ENCODE measurements at places on chromosomes 1 and 21.

DNA sequence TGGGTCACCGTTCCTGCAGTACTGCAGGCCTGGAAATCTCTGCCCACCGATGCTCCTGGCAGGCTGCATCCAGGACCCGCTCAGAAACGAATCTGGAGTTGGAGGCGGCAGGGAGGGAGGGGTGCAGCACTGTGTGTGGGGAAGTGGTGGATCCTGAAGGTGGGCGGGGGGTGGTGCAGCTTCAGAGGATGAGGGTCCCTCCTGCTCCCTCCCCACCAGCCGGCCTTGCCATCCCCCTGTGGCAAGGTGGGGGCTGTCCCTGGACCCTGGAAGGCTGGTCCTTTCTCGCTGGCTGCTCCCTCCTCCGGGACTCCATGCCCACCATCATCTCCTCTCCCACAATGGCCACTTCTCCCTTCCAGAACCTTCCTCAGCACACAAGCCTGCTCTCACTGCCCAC lies 60.4 kb downstream of the B3GALT5 start:
- no peak for DNase-seq

GRCh38 chr1:171935664-171936063 lies 94.4 kb downstream of the DNM3 start:
- DNase-seq: no peak

DNA sequence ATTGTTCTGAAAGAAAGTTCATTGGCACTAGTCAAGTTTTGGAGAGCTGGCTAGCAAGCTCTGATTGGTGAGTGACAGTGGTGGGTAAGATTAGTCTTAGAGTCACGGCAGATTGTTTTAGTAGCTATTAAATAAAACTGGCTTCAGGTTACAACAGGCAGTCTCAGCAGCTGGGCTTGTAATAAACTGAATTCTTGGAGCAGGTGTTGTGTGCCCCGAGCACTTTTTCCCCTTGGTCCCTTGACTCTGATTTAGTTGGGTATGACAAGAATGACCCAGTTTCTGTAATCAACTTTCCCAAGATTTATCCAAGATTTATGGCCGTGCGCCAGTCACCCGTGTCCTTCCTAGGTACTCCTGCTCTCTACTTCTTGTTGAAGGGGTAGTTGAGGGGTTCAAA lies 40.2 kb downstream of the TBCE start:
- DNase-seq: no peak

DNA sequence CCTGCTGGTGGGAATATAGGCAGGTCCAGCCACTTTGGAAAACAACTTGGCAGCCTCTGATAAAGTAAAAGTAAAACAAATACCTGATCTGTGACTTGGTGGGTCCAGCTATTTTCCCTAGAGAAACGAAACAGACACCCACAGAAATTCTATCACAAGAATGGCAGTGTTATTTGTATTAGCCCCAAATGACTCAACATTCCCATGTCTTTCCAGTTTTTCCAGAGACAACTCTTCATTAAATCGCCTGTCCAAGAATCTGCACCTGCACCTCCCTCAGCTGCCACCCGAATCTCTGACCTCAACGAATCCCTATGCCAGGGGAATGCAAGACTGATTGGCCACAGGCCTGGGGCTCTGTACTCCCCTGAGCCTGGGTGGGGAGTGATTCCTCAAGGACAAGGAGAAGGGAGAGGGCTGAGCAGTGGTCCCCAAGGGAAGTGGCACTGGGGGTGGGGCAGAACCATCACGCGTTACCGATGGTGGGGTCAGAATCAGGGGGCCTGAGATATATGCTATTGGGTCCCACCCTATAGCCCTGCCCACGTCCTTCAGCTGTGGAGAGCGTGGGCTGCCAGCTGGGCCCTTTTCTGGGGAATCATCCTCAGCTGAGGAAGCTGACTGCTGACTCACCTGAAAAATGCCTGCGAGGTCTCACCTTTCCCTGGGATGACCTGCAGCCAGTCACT lies 553.0 kb downstream of the PTPRU start:
- DNase-seq: no peak

DNA sequence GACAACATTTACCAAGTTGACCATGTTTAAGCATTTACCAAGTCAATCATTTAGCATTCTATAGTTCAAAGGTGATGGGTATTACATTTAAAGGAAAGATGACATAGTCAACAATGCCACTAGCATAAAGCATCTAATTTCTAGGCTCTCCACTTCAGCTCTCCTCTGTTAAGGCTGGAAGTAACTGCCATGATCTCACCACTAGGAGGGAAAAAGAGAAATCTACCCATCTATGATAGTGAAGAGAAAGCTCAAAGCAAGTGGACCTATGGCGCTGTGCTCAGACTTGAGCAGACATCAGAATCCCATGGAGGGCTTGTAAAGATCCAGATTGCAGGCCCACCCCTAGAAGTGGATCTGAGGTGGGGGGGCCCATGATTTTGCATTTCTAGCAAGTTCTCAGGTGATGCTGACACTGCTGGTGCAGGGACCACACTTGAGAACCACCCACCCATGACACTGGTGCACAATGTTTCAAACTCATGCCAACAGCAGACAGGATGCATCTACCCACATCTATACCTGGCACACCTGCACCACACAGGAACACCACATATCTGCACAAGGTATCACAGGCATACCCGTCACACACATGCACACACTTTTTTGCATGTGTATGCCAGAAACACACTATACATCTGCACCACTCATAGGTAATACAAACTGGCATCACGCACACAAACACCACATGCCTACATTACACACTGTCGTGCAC lies 392.9 kb upstream of the RUNX1 start:
- DNase-seq: no peak

- no peak for DNase-seq
These were observed 235.2 kb downstream of the FGGY start for GRCh38 chr1:59532102-59532501.

GRCh38 chr21:15992171-15992570 lies 262.4 kb downstream of the USP25 start:
- DNase-seq: no peak

DNA sequence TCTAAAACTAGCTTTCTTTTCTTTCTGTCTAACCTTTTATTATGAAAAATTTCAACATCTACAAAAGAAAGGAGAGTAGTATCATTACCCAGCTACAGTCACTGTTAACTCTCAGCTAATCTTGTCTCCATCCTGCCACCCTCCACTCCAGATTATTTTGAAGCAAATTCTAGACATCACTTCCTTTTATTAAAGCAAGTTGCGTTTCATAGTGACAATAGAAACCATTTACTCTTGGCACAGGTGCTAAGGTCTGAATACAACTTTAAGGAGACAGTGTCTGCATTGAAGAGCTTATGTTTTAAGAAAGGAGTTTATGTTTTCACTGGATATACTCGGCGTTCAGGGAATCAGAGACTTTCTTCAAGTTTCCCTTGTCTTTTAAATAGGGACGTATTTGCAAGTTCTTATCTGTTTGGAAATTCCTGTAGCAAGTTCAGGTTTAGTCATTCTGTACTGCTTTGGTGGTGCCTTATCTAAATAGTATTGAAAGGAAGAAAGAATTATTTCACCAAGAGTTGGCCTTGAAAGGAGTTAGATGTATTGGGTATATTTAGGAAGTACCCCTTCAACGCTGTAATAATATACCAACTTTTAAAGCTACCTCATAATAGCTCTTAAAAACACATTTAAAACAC lies 42.7 kb downstream of the ITSN1 start:
- DNase-seq: peak; percentile 44

GRCh38 chr1:193321242-193321840 lies 134.9 kb upstream of the B3GALT2 start:
- no peak for DNase-seq

DNA sequence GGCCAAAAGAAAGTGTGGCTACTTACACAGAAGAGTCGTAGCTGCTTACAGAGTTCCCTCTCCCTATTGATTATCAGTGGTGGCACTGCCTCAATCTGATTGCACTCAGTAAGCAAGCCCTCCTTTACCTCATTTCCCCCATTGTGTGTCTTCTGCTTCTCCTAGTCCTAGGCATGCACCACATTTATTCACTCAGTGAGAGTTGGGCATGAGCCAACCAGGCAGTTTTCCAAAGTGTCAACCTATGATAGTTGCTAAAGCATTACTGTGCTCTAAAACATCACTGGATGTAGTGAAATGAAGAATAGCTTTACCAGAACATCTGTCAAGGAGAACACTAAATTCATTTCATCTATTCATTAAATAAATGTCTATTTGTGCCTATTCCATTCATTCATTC lies 19.3 kb downstream of the GJA5 start:
- no peak for DNase-seq

DNA sequence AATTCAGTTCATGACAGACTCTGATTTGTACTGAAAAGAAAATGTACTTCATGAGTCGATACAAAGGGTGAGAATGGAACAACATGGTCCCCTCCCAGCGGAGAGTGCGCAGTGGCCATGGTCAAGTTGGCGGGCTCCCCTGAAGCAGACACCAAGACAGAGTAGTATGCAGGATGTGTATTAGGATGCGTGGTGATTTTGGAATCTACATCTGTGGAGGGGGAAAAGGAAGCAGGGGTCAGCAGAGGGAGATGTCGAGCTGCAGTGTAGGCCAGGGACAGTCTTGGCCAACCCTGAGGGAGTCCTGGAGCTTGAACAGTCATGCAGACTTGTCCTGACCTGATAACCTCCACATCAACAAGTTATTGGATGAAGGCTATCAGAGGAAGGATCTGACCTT lies 481.0 kb downstream of the OMA1 start:
- no peak for DNase-seq
